ENCODE measurements at places on chromosomes 1 and 21.
A peak's percentile ranks its signal among the peaks of the same experiment; 100 is the strongest.

DNA sequence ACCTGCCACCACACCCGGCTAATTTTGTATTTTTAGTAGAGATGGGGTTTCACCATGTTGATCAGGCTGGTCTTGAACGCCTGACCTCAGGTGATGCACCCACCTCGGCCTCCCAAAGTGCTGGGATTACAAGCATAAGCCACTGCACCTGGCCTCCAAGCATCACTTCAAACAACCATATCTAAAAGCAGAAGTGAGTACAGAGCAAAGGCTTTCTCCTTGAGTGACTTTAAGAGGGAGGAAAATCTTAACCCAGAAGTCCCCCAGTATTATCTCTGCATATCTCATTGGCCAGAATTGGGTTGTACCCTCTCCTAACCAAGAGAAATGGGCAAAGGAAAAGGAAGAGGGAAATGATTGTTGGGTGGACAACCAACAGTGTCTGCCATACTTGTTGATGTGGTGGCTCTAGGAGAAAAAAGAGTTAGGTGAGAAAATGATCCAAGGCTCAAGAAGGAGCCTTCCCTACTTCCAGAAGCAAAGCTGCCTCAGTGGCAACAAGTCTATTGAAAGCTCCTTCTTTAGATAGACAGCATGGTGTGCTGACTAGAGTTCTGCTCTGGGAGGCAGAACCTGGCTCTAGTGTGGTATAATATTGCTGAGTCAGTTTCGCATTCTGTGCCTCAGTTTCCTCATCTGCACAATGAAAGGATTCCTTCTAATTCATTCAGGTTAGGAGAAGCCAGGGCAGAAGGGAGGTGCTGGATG is 16.8 kb upstream of the FOXE3 start:
- DNase-seq, result no peak

- DNase-seq, result no peak
Observed at GRCh38 chr21:14064296-14064645, 146.5 kb downstream of the LIPI start.

DNA sequence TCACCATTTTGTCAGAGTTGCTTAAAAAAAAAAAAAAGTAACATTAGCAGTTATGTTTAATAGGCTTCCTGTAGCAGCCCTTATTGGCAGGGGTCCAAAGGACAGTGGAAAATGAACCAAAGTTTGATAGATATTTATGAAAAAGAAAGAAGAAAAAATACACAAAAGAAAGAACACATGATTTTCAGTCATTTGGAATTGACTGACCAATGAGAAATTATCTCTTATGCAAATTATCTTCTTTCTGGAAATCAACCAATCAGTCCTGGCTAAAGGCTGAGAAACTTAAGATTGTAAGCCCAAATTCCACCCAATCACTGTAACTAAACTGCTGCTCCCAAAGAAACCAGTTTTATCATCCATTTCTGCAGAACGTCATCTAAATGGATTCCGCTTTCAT is 282.4 kb downstream of the TM2D1 start:
- DNase-seq, result no peak

DNA sequence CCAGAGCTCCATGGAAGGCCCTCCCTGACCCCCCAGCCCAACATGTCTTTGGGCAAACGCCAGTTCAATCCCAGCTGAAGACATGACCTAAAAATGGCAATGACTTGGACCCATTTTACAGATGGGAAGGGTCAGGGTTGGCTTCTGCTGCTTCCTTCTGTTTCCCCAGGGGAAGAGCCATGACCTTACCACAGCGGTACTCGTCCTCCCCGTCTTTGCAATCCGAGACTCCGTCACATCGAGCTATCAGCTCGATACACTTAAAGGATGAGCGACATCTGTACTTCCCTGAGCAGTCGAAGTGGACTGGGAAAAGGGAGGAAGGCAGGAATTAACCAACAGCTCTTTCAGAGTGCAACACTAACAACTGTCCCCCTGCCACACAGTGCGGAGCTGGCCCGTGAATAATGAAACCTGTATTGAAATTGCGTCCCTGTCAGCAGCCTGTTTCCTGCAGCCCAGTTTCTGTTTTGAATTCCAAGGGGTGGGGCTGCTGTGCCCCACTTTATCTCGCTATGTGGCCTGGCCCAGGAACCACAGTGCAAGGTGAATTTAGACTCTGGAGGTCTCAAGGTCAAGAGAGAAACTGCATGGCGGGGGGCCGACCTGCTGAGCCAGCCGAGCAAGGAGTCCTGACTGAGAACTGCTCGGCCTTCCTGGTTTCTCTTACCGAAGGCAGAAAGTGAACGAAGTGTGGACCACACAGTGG is 7.0 kb downstream of the TMPRSS3 start:
- no peak for DNase-seq

GRCh38 chr1:221174330-221174993 is 295.2 kb downstream of the HLX start:
- DNase-seq, result no peak

DNA sequence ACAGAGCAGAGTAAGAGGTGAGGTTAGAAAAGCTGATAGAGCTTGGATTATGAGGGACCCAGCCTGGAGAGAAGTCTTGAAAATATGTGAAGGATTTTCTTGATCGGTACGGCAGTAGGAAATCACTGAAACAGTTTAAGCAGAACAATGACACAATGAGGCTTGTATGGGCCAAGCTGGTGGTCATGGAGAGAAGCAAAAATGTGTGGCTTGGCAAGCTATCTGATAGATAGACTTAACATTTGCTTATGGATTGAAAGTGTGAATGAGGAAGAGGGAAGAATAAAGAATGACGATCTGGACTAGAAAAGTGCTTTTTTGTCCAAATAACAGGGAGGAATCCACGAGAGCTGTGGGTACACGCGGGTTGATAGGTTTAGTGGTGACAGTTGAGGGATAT is 15.4 kb upstream of the XPR1 start:
- DNase-seq, result peak; percentile 35

DNA sequence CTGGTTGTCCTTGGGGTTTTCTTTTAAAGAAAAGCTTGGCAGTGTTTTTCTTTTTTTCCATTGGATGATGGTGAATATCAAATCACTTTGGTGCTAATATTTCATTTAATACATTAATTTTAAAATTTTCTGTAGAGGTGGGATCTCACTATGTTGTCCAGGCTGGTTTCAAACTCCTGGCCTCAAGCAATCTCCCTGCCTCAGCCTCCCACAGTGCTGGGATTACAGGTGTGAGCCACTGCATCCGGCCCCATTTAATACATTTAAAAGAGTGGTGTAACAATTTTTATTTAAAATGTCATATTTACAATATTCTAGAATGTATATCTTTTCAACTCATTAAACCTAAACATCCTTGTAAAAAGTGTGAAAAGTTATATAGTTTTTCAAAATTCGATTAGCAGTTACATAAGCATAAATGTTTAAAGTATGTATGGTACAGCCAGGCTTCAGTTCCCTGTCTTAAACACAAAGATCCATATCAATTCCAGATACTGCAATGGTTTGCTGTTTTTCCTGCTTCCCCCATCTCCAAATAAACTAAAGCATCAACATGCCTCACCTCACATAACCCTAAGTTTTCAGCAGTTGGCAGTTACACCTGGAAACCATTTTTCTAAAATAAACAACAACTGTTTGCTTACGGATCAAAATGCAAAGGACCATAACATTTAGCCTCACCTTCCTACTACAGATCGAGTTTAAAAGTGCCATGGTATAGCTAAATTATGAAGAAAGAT is 8.9 kb upstream of the LGALS8 start:
- no peak for DNase-seq

DNA sequence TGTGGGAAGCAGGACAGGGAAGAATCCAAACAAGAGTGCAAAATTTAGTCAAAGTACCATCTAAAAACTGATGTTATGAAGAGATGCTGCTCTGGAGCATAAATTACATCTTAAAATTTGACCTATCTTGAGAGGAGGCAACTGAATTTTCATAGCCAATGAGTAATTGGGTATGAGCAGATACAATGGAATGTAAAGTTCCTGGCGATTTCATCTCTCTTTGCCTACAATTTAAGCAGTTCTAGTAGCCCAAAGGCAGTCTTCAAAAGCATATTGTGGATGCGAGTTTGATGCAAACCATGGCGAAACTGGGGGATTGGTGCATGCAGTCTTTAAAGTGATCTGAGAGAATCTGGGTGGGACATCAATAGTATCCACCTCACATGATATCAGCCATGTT is 1265.9 kb downstream of the BRINP3 start:
- peak; percentile 1 for DNase-seq

- DNase-seq, result peak; percentile 1
Observed at GRCh38 chr1:1535201-1536018, 5.0 kb downstream of the TMEM240 start.

DNA sequence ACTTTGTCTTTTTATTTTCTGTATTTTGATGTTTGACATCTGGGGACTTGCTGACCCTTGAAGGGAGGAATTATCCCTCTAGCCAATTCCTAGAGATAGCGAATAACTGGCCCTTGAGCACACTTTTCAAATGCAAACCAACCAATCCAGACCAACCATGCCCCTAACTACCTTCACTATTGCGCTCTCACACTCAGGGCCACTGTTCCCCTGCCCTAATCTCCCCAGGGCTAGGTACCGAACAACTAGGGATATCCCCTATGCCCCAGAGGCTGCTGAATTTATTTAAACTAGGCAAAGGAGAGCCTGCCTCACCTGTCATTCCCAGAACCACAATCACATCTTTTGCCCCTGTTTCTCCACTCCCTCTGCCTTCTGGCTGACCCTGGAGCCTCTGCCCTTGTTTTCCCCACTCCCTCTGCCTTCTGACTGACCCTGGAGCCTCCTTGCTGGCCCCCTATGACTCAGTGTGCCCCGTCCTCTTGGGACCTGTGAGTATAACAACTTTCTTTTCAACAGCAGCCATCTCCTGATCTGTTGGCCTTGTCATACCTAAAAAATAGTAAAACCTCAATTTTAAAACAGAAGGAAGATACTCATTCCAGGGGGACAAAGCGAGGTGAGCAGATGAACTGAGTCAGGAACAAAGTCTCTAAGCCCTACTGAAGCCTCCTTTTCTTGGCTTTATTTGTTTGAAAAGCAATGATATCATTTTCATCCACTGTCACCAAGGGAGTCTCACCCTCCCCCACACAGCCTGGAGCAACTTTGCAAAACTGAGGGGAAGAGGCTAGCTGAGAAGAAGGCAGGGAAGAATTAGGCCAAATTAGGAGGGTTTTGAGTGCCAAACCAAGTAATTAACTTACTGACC is 115.5 kb downstream of the NMNAT2 start:
- DNase-seq, result no peak

DNA sequence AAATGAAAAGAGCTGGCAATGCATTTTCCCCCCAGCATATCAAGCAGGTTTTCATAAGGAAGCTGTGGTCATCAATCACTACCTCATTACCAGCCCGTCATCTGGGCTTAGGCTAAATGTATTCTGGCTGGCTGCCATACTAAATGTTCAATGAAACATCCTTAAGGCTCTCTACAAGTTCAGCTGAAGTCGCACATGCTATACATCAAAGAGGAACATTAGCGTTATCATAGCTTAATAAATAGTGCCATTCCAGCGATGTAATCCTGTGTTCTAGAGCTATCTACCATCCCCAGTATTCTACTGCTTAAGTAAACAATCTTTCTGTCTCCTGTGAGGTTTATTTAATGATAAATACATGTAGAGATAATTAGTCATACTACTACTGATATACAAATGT is 288.8 kb downstream of the DPYD start:
- no peak for DNase-seq

DNA sequence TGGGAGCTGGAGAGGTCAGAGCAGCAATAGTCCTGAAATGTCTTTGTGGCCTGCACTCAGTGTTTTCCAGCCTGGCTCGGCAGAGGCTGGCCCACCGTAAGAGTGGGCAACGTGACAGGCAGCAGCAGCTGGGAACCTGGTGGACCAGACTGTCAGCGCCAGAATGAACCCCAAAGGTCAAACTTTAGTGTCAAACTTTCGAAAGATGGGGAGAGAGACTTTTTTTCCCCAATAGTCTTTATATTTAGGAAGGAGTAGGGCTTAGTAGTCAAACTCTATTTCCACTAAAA is 10.3 kb downstream of the BLACAT1 start:
- no peak for DNase-seq

DNA sequence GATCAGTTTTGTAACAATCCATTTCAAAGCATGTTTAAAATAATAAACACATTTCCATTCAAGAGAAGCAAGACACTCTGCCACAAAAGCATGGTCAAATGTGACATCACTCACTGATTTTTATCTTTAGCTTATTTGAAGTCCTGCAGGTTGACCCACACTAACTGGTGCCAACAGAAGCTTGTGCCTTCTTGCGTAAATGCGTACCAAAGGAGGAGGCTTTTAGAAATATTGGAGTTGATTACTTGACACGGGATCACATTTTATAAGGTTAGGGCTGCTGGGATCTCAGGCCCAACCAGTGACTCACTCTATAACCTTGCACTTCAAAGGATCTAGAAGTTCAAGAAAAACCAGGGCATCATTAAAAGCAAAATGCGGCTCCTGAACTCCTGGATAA is 203.6 kb downstream of the PCP4 start:
- no peak for DNase-seq

- DNase-seq, result no peak
Observed at GRCh38 chr1:93598396-93598795, 83.2 kb downstream of the BCAR3 start.

DNA sequence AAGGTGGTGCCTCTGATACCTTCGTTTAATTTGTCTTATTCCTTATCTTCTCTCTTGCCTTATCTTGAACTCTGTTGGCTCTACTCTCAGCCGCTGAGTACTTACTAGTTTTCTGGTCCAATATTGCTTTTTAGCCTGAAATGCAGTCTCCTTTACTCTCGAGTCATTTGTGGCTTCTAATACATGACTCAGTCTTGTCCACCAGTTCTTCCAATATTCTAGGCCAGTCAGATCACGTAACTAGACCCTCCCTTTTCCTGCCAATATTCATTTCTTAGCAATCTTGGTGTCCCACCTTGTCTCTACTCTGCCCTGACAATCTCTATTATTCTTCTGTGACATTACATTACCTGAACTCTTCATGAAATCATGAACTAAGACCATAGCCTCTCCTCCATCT is 555.8 kb downstream of the DPYD start:
- no peak for DNase-seq

GRCh38 chr1:169565335-169566271 is 20.7 kb downstream of the F5 start:
- DNase-seq, result no peak

DNA sequence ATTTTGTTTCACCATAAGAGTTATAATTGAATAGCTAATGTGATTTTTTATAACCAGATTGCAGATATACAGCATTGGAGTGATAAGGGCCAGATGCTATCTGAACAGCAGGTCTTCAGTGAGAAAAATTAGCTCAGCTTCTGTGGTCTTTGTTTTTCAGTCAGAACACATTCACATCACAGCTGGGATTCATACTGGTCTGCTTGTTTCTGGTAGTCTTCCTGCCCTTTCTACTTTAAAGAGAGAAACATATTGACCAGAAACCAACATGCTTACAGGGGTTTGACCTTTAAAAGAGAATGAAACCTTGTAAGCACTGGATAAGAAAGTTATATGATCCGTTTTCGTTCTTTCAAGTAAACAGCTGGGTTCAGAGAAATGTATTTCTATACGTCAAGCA is 213.7 kb upstream of the TMPRSS15 start:
- no peak for DNase-seq
